ENCODE measurements at places on chromosomes 13 and 19.

DNA sequence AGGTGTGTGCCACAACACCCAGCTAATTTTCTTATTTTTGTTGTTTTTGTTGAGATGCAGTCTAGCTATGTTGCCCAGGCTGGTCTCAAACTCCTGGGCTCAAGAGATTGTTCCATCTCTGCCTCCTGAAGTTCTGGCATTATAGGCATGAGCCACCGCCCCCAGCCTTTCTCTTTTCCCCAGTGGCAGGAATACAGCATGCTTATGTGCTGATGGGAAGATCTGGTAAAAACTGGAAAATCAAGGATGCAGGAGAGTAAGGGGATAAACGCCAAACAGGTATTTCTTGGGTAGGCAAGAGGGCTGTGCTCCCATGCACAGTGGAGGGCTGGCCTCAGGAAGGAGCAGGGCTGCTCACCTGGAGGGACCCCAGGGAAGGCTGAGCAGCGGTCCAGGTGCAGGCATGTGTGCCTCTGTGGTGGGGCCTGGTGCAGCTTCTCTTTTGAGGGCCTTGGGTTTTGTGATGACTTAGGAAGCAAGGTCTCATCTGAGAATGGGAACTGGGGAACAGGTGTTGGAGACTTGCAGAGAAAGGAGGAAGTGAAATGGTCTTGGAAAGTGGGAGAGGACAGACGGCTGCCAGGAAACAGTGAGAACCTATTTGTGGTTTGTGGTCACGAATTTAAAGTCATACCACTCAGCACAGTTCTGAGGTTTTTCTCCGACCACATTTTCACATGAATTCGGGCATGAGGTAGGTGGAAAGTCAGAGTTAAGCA lies 106.5 kb downstream of the TEX26 start:
- peak; percentile 47 for DNase-seq

DNA sequence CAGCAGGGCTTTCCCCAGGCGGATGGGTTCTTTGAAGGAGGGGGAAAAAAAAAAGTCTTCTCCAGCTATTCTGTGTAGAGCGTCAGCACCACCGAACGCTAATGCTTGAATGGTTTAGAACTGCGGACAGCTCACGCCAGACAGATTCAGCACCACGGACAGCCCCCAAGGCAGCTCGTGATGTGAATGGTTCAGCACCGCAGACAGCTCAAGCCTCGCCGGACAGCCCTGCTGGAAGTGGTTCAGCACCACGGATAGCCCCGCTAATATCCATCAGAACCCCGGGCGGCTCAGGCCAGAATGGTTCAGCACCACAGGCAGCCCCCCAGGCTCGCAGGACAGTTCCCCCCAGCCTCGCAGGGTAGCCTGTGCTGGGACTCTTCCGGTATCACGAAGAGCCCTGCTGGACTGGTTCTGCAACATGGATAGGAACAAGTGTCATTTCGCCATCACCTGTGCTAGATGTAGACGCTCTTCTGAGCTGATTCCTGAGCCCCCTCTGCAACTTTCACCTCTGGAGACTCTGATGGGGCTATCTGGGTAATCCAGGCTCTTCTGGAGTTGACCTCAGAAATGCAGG lies 4.9 kb upstream of the SMIM17 start:
- no peak for DNase-seq

- no peak for DNase-seq
Measured at GRCh38 chr13:87872813-87873212, 201.6 kb downstream of the SLITRK5 start.

DNA sequence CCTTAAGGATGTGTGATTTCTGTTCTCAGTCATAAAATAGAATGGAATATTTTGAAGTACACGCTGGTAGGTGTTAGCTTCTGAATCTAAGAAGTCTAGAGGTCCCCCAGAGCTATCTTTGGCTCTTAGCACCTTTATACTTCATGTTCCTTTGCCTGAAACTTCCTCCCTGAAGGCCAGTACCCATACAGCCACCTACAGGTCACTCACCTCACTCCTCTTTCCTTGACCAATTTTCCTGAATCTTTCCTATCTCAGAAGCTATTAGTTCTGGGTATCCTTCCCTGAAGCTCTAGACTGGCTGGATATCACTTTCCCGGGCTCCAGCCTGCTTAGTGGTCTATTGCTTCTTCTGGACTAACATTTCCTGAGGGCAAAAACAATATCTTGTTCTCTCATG lies 93.4 kb upstream of the EDNRB start:
- no peak for DNase-seq

DNA sequence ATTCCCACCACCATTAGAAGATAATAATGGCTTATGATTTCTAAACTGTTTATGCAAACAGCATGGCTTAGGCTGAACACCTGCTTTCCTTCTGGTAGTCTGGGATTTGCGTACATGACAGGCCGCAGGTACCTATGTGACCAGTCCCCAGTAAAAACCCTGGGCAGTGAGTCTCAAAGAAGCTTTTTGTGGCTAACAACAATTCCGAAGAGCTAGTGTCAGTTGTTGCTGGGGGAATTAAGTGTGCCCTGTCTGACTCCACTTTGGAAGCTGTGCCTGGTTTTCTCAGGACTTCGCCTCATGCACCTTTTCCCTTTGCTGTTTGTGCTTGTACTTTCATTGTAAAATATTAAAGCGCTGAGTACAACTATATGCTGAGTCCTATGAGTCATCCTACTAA lies 250.2 kb upstream of the MIR17HG start:
- no peak for DNase-seq

- DNase-seq = no peak
Measured at GRCh38 chr13:113874579-113875428, 10.9 kb upstream of the GAS6 start.

GRCh38 chr13:113425941-113426590 lies 27.2 kb downstream of the ADPRHL1 start:
- no peak for DNase-seq

DNA sequence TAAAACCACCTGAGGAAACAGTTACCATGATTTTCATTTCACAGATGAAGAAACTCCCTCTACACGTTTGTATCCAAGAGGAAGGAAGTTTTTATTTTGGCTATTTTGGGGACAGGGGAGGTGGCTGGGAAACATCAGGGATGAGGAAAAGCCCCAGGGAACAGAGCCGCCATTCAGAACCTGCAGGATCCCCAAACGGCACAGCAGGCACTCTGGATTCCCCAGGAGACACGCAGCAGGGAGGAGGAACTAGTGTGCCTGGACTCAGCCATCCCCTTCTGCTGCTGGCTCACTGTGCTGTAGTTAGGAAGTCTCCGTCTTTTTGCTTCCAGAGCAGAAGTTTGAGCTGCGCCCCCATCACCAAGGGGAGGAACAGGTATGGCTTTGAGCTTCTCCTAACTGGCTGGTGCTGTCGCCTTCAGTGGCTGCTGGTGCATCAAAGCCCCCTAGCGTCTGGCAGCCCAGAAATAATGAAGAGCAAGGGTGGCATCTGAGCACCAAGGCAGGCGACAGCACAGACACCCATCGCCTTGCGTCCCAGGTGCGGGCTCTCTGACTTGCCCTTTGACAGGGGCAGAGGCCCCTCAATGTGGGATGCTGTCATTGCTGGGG lies 4.2 kb downstream of the NAPA start:
- DNase-seq = no peak

DNA sequence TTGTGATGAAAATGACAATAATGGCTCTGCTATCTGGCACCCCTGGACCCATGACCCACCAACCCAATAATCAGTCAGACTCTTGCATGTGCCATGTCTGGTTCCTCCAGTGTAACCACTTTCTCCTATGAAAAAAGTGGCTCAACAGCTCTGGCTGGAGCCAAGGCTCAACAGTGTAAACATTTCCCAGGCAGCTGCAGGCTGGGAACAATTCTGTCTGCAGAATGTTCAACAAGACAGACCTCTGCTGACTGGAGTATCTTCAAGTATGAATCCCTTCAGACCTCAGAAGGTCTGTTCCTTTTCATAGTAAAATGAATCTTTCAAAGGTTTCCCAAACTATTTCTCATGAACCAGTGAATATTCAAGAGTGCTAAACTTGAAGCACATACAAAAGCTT lies 410.1 kb upstream of the HTR2A start:
- DNase-seq = no peak

DNA sequence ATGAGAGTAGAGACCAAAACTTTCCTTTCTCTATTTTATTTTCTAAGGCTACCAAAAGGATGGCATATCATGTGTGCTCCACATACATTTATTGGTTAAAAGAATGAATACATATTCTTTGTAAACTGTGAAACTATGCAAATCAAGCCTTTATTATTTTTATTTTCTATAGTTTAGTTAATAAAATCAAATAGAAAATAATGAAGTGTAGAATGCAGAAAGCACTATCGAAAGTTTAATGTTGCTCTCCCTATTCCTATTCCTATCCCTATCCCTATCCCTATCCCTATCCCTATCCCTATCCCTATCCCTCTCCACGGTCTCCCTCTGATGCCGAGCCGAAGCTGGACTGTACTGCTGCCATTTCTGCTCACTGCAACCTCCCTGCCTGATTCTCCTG lies 60.3 kb downstream of the ZNF100 start:
- DNase-seq = no peak

- peak; percentile 59 for DNase-seq
Measured at GRCh38 chr19:43901395-43902390, 33.4 kb downstream of the ZNF45 start.

All from GM19239 (cell line).